CD4-positive, alpha-beta T cell treated with Interferon alpha-2 for 1 hour (primary cell): ENCODE measurements at places on chromosomes 7 and 10.
A peak's percentile ranks its signal among the peaks of the same experiment; 100 is the strongest.

DNA sequence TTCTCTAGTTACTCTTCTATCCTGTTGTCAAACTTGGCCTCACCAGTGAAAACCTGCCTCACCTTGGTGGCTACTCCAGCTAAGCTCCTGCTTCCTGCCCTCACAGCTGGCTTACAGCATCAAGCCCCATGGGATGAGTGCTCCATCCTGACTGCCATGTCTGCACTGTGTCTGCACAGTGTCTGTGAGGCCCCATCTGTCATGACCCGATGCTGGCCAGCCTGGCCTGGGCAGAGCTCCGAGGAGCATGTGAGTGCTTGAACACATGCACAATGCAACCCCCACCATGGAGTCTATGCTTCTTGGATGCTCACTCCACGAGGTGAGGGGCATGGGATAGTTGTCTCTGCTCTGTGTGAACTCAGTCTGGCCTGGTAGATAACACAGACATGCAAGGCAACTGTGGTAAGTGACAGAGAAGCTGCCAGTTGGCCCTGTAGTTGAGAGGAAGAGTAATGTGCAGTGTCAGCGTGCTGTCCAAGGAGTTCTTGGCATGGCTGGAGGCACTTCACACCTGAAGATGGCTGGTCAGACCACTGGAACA is 207.1 kb upstream of the ZNF32 start:
- DNase-seq: no peak

GRCh38 chr10:26978519-26978918 is 117.8 kb upstream of the ABI1 start:
- DNase-seq: no peak

- DNase-seq: no peak
Observed at GRCh38 chr10:34576797-34577196, 238.3 kb downstream of the PARD3 start.

- no peak for DNase-seq
Observed at GRCh38 chr7:65809259-65809981, 63.5 kb upstream of the VKORC1L1 start.

DNA sequence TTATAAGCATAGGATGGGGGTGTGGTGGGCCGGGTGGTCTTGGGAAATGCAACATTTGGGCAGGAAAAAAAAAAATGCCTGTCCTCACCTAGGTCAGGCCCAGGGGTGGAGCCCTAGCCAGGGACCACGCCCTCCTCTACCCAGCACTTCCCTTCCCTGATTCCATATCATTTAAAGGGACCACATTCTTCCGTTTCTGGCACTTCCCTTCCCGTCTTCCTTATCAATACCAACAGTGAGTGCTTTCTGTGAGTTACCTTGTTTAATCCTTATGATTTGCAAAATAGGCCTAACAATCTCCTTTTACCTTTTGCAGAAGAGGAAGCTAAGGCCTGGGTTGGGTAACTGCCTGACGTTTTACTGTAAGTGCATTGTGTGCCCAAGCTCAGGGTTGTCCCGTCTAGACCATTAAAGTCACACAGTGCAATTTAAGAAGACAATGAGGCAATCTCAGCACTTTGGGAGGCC is 16.7 kb upstream of the C10orf95 start:
- no peak for DNase-seq

DNA sequence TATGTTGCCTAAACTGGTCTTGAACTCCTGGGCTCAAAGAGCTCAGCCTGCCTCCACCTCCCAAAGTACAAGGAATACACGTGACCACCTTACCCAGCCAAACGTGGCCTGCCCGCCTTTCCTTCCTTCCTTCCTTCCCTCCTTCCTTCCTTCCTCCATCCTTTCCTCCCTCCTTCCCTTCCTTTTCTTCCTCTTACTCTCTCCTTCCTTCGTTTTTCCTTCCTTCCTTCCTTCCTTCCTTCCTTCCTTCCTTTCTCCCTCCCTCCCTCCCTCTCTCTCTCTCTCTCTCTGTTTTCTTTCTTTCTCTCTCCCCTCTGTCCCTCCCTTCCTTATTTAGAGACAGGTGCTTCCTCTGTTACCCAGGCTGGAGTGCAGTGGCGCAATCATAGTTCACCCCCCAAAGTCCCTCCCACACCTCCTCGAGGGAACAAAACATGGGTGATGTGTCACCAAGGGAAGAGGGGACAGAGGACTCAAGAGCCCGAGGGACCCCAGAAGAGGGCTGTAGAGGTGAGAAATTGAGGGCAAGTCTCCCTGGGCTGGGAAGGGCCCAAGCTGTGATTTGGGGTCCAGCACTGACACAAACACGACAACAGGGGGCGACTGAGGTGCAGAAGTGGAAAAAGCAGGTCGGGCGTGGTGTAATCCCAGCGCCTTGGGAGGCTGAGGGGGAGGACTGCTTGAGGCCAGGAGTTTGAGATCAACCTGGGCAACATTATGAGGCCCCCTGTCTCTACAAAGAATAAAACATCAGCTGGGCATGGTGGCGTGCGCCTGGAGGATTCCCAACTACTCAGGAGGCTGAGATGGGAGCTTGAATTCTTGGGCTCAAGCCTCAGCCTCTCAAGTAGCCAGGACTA is 28.1 kb downstream of the EPHB4 start:
- peak; percentile 56 for DNase-seq

- no peak for DNase-seq
Observed at GRCh38 chr7:47739301-47739875, 157.5 kb upstream of the TNS3 start.

GRCh38 chr10:29772403-29772802 is 137.6 kb upstream of the SVIL start:
- DNase-seq: no peak

DNA sequence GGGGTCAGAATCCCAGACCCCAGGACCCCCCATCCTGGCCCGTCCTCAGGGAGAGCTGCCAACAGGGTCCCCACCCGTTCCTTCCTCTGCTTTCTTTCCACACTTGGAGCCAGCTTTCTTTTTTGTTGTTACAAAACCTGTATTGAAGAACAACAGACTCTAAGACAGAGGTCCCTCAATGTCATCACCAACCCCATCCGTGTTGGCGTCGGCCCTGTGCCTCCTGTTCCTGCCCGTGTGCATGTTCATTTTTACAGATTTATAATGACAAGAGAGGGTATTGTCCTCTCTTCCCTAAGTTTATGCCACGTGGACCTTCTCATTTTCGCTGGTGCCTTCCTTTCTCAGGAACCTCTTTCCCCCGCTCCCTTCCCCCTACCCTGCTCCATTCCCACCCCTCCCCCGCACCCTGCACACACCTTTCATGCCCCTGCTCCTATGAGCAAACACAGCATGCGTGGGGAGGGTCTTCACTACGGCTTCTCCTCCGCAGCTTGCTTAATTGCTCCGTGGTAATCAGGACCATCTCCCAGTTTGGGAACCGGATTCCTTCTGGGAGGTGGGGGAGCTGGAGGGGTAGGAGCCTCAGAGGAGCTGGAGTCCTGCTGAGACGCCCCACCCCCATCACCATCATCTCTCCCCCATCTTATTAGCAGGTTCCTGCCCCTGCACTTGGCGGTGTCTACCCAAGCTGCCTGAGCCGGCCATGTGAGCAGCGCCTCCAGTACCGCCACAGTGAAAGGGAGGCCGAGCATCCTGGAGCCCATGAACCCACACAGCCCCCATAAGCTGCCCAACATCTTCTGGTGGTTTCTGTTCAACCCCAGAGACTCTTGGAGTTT is 88.0 kb upstream of the INSIG1 start:
- DNase-seq: no peak

- no peak for DNase-seq
Observed at GRCh38 chr7:43460733-43461348, 122.1 kb upstream of the STK17A start.

- no peak for DNase-seq
Observed at GRCh38 chr7:47520406-47520805, 61.5 kb downstream of the TNS3 start.

- no peak for DNase-seq
Observed at GRCh38 chr10:121293110-121293509, 305.1 kb downstream of the FGFR2 start.

DNA sequence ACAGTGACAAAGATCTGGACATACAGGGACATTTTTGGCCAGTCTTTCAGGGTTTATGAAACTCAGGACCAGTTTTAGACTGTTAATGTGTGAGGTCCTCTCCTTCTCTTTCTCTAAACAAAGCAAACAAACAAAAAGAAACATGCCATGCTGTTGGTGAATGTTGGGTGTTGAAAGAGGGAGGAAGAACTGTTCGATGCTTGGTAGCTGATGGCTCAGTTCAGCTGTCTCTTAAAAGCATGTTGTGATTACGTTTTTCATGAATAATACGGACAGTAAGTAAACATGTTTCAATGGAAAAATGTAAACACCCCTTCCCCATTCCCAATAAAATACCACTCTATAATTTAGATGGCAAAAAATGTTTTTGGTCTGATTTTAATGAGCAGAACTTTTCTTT is 219.1 kb downstream of the SEC23IP start:
- no peak for DNase-seq

- DNase-seq: no peak
Observed at GRCh38 chr7:78377532-78377931, 579.0 kb downstream of the PHTF2 start.

DNA sequence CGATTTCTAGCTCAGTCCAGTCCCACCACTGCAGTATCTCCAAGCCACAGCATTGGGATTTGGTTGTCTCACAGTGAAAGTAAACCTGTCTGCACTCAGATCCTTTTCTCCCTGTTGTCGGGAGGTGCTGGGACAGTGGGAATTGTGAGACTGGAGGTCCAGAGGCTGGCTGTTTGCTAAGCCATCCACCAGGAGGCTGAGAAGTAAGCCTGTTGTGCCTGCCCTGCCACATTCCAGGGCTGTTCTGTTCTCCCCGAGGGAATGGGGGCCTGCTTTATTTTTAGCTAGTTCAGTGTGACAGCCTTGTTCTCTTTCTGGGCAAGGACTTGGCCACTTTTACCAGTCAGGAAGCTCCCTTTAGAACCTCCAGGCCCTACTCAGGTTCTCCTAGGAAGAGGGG is 54.9 kb downstream of the HK1 start:
- DNase-seq: no peak

DNA sequence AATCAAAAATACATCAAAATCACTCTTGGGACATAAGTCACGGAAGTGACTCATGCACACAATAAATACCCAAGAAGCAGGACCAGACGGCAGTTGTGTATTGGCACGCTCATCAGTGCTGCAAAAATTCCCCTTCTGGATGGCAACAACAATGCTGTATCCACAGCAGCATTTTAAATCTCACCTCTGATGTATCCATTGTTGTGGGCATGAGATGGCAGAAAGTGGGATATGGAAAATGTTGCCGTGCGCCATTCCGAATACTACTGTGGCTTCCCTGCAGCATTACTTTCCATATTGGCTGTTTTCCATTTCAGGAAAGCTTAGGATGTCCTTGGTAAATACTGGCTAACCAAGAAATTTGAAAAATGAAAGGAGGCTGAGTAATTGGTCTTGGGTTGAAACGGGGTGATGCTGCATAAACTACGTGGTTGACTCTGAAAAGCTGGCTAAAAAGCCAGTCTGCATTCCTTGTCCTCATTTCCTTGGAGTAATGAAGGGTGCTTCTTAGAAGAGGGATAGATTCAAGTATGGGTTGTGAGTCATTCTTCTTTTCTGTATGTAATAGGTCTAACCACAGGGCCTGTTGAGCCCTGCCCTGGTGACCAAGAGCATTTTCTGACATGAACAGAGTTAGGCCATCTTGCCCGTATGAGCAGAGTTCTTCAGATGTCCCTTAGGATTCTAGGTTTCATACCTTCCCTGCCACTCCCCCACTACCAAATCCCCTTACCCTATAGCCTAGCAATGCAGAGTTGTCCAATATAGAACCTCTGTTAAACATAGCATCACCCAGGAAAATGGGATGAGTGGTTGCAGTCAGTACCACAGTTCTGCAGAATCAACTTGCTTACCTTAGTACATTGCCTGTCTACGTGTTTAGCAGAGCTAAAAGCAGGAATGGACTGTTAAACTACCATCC is 36.3 kb upstream of the TOMM7 start:
- no peak for DNase-seq
